ENCODE measurements at places on chromosomes 6 and 20. TPM values are rescaled to one million over a fixed set of nuclear protein-coding genes. Genes with fewer than 3 reads are reported as not detected.

The BACH2 gene
- polyA plus RNA-seq: 5.2 TPM

The ASIP gene
- polyA plus RNA-seq: 0.27 TPM

The TMEM244 gene
- not detected for polyA plus RNA-seq

The HTR1B gene
- polyA plus RNA-seq: not detected

- H3K4me3 ChIP-seq: no peak overlapping the region
- H3K27ac ChIP-seq: no peak overlapping the region
- no peaks in the 10 kb centered on the region for H3K27me3 ChIP-seq
- no peaks in the 10 kb centered on the region for H3K4me1 ChIP-seq
- DNase-seq: no peak
- H3K36me3 ChIP-seq: peaks cover 6% of the 10 kb centered on the region
Measured at GRCh38 chr20:41185013-41185757, 47.8 kb downstream of the PLCG1 start.

DNA sequence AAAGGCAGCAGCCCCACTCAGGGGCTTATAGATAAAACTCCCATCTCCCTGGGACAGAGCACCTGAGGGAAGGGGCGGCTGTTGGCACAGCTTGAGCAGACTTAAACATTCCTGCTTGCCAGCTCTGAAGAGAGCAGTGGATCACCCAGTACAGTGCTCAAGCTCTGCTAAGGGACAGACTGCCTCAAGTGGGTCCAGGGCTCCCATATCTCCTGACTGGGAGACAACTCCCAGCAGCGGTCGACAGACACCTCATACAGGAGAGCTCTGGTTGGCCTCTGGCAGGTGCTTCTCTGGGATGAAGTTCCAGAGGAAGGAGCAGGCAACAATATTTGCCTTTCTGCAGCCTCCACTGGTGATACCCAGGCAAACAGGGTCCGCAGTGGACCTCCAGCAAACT, 810.1 kb downstream of the EYS start:
- no peaks in the 10 kb centered on the region for H3K27me3 ChIP-seq
- DNase-seq: no peak
- H3K27ac ChIP-seq: no peak overlapping the region
- H3K36me3 ChIP-seq: no peaks in the 10 kb centered on the region
- no peaks in the 10 kb centered on the region for H3K4me1 ChIP-seq

- H3K27me3 ChIP-seq: no peaks in the 10 kb centered on the region
- DNase-seq: no peak
- no peak overlapping the region for H3K4me3 ChIP-seq
Measured at GRCh38 chr6:24472181-24472580, 17.2 kb downstream of the GPLD1 start.

DNA sequence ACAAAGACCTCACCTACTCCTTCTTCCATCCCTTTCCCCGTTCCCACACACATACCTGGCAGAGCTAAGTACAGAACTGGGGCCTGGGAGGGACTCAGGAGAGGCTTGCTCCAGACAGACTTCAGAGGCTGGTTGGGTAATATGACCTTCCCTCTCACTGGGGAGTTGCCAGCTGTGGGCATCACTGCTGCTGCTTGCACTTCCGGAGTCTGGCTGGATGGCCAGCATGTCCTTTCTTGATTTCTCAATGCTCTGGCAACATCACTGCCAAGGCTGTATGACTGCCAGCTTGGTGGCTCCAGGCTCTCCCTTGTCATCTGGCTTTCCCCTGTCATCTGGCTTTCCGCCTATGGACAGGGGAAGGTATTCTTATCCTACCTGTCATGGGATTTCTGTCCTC, 47.8 kb downstream of the CDH22 start:
- H3K4me3 ChIP-seq: no peak overlapping the region
- no peak for DNase-seq
- no peak overlapping the region for H3K27ac ChIP-seq
- peaks cover 25% of the 10 kb centered on the region for H3K27me3 ChIP-seq
- H3K36me3 ChIP-seq: no peaks in the 10 kb centered on the region

DNA sequence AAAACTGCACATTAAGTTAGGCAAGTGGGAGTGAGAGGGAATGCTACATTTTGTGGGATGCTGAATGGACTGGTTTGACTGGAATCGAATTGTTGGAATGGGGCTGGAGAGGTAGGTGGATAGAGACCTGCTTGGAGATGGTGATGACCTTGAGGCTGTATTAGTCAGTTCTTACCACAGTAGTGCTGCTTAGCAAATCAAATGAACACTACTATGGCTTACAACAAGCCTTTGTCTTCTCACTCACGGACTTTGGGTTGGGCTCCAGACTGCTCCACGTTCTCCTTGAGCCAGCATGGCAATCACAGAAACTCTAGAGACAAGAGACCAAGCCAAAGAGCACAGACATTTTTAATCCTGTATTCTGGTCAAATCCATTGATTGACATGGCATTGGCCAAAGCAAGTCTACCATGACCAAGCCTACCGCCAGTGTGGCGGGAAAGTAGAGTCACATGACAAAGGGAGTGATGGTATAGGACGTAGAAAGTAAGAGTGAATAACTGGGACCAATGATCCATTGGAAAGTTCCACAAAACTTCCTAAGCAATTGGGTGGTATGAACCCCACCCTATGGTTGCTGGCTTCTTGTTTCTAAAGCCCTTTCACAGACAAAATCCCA, 70.3 kb upstream of the FOXP4 start:
- no peak for DNase-seq
- no peak overlapping the region for H3K27ac ChIP-seq
- no peaks in the 10 kb centered on the region for H3K36me3 ChIP-seq
- peaks cover 47% of the 10 kb centered on the region for H3K27me3 ChIP-seq
- no peak overlapping the region for H3K4me3 ChIP-seq

DNA sequence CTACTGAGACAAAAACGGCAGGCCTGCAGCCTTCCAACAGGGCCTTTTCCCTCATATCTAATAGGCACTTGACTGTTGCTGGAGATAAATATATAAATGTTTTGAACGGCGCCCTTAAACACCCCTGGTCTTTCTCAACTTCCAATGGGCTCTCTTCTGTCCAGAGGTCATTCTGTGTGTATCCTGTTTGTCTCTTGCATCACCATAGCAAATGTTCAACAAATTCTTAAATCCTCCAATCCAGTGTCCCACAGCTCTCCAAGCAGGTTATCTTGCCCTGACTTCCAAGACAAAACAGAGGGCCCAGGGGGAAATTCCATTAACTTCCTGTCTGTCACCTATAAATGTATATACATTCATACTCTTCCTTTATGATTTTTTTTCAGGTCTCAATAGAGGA, 62.0 kb downstream of the OR2J2 start:
- H3K4me3 ChIP-seq: no peak overlapping the region
- no peak overlapping the region for H3K27ac ChIP-seq
- H3K4me1 ChIP-seq: no peaks in the 10 kb centered on the region
- no peaks in the 10 kb centered on the region for H3K36me3 ChIP-seq
- DNase-seq: no peak
- H3K27me3 ChIP-seq: peaks cover 2% of the 10 kb centered on the region

DNA sequence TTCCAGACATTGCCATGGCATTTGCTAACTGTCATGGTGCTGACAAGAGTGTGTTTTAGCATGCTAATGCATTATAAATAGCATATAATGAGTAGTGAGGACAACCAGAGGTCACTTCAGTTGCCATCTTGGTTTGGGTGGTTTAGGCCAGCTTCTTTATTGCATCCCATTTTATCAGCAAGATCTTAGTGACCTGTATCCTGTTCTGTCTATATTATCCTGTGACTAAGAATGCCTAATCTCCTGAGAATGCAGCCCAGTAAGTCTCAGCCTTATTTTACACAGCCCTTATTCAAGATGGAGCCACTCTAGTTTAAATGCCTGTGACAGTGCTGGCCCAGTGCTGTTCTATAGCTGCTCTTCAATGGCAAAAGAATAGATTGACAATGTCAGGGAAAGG, 781.0 kb upstream of the ADGRB3 start:
- H3K4me3 ChIP-seq: no peak overlapping the region
- no peaks in the 10 kb centered on the region for H3K36me3 ChIP-seq
- H3K27ac ChIP-seq: no peak overlapping the region
- H3K4me1 ChIP-seq: no peaks in the 10 kb centered on the region

DNA sequence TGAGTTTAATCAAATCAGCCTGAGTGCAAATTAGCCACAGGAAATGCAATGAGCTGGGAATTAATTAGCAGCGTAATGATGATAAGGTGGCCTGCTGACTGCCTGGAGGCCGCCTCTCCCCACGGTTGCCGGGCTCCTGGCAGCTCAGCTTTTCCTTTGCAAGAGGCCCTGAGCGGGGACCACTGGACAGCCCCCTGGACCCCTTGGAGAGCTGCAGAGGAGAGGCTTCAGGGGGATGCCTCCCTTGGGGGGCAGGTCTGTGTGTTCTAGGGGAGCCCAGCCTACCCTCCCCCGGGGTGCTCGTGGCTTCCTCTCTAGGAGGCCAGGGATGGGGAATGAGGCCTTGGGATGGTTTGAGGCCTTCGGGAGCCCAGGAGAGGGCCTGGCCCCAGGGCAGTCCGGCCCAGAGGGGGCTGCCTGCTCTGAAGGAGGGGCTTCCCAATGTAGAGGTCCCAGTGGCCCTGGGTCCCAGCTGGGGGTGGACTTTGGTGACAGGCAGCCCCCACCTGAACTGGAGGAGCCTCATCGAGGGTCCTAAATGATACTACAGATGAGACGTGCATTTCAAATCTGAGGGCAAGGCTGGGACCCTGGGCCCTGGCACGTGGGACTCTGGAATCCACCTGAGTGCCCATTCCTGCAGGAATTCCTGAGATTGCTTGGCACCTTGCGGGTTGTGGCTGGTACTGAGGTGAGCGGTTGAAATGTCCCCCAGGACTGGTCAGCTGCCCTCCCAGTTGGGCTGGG, 66.4 kb upstream of the BHLHE23 start:
- no peak overlapping the region for H3K27ac ChIP-seq
- H3K27me3 ChIP-seq: peaks cover 36% of the 10 kb centered on the region
- no peaks in the 10 kb centered on the region for H3K36me3 ChIP-seq
- H3K4me3 ChIP-seq: no peak overlapping the region
- H3K4me1 ChIP-seq: no peaks in the 10 kb centered on the region

- peaks cover 17% of the 10 kb centered on the region for H3K4me1 ChIP-seq
- H3K4me3 ChIP-seq: no peak overlapping the region
- H3K27ac ChIP-seq: peak overlapping the region; percentile 87
Measured at GRCh38 chr6:168037856-168038255, 40.4 kb downstream of the KIF25 start.

- H3K36me3 ChIP-seq: peaks cover 37% of the 10 kb centered on the region
- H3K4me3 ChIP-seq: no peak overlapping the region
- DNase-seq: no peak
- no peaks in the 10 kb centered on the region for H3K27me3 ChIP-seq
- peaks cover 2% of the 10 kb centered on the region for H3K4me1 ChIP-seq
- no peak overlapping the region for H3K27ac ChIP-seq
Measured at GRCh38 chr20:51434580-51435247, 107.8 kb downstream of the NFATC2 start.

- peaks cover 11% of the 10 kb centered on the region for H3K4me1 ChIP-seq
- no peak for DNase-seq
- H3K27ac ChIP-seq: peak overlapping the region; percentile 92
- no peaks in the 10 kb centered on the region for H3K27me3 ChIP-seq
Measured at GRCh38 chr6:24666097-24666640, 530 bp downstream of the TDP2 start.

DNA sequence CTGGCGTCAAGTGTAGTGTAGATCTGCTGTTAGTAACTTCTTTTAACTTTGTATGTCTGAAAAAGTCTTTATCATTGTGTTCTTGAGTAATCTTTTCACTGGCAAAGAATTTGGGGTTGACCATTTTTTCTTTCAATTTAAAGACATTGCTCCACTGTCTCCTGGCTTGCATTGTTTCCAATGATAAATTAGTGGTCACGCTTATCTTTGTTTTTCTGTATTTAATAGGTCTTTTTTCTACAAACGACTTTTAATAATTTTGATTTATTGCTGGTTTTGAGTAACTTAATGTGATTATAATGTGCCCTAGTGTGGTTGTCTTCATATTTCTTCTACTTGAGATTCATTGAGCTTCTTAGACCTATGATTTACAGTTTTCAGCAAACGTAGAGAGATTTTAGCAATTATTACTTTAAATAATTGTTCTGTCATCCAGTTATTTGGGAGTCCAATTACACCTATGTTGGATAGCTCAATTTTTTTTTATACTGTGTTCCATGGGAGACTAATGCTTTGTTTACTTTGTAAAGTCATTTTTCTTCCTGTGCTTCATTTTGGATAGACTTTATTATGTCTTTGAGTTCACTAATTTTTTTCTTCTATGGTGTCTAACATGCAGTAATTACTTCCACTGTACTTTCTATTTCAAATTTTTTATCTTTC, 38.3 kb upstream of the HEY2 start:
- no peak for DNase-seq
- H3K27ac ChIP-seq: no peak overlapping the region
- H3K27me3 ChIP-seq: no peaks in the 10 kb centered on the region
- H3K4me1 ChIP-seq: no peaks in the 10 kb centered on the region
- H3K4me3 ChIP-seq: no peak overlapping the region
- H3K36me3 ChIP-seq: no peaks in the 10 kb centered on the region

- H3K27ac ChIP-seq: no peak overlapping the region
- peaks cover 65% of the 10 kb centered on the region for H3K27me3 ChIP-seq
- peaks cover 8% of the 10 kb centered on the region for H3K4me1 ChIP-seq
Measured at GRCh38 chr6:26331218-26332073, 33.6 kb upstream of the BTN3A2 start.

GRCh38 chr6:89146718-89147700, 1.2 kb downstream of the PM20D2 start:
- H3K27me3 ChIP-seq: no peaks in the 10 kb centered on the region
- DNase-seq: peak; percentile 66
- peaks cover 5% of the 10 kb centered on the region for H3K36me3 ChIP-seq
- peak overlapping the region; percentile 75 for H3K4me3 ChIP-seq
- peaks cover 3% of the 10 kb centered on the region for H3K4me1 ChIP-seq

DNA sequence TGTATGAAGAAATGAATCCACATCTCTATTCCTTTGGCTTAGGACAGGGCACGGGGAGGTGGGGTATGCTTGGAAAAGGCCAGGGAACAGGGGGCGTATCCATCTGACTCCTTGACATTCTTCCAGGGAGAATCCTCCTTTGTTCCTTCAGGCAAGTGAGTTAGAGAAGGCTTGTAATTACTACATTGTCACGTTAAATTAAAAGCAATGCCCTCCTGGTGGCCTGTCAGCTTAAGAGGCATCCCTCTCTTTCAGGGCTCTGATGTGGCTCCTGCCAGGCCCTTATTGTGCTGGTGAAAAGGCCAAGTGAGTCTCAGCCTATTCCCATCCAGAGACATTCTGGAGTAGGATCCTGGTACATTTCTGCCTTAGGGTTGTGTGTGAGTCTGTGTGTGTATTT, 128.3 kb downstream of the FOXA2 start:
- DNase-seq: no peak
- no peaks in the 10 kb centered on the region for H3K4me1 ChIP-seq
- H3K4me3 ChIP-seq: no peak overlapping the region
- H3K36me3 ChIP-seq: no peaks in the 10 kb centered on the region
- no peak overlapping the region for H3K27ac ChIP-seq

GRCh38 chr20:51427651-51428291, 114.7 kb downstream of the NFATC2 start:
- DNase-seq: no peak
- H3K4me3 ChIP-seq: no peak overlapping the region
- peaks cover 23% of the 10 kb centered on the region for H3K36me3 ChIP-seq
- H3K27me3 ChIP-seq: no peaks in the 10 kb centered on the region
- H3K27ac ChIP-seq: peak overlapping the region; percentile 62
- H3K4me1 ChIP-seq: peaks cover 28% of the 10 kb centered on the region

GRCh38 chr20:23917024-23917725, 37.6 kb upstream of the CST5 start:
- H3K36me3 ChIP-seq: no peaks in the 10 kb centered on the region
- H3K4me3 ChIP-seq: no peak overlapping the region
- no peak overlapping the region for H3K27ac ChIP-seq
- H3K27me3 ChIP-seq: peaks cover 2% of the 10 kb centered on the region
- peaks cover 56% of the 10 kb centered on the region for H3K4me1 ChIP-seq
- peak; percentile 50 for DNase-seq

GRCh38 chr6:4923081-4923480, 80.8 kb downstream of the RPP40 start:
- H3K4me3 ChIP-seq: no peak overlapping the region
- no peaks in the 10 kb centered on the region for H3K36me3 ChIP-seq
- no peak overlapping the region for H3K27ac ChIP-seq
- H3K27me3 ChIP-seq: no peaks in the 10 kb centered on the region
- peaks cover 2% of the 10 kb centered on the region for H3K4me1 ChIP-seq
- no peak for DNase-seq
